ENCODE measurements at places on chromosomes 11 and 22. TPM values are rescaled to one million over a fixed set of nuclear protein-coding genes. Genes with fewer than 3 reads are reported as not detected.

Gene KCNJ11
- total RNA-seq, result 1.4 TPM

Gene MRGPRF
- total RNA-seq, result 2.5 TPM

Gene LRRC32
- 19.1 TPM for total RNA-seq

Gene SCARF2
- 3.1 TPM for total RNA-seq

Gene C1QTNF5
- 6.3 TPM for total RNA-seq

Gene OLFML1
- total RNA-seq, result 2.3 TPM

Gene RCE1
- 6.0 TPM for total RNA-seq

Gene SLC5A4
- 0.19 TPM for total RNA-seq

Gene AASDHPPT
- total RNA-seq, result 20.5 TPM

Gene PRDM11
- 1.4 TPM for total RNA-seq

Gene ABTB2
- total RNA-seq, result 10.8 TPM

Gene LARGE2
- total RNA-seq, result 2.8 TPM

Gene MRGPRX3
- total RNA-seq, result not detected

Gene C11orf91
- total RNA-seq, result not detected

Gene HPS5
- total RNA-seq, result 45.1 TPM

Gene CD151
- total RNA-seq, result 110 TPM

Gene KCTD17
- total RNA-seq, result 7.2 TPM

Gene NXPE4
- not detected for total RNA-seq

Gene UCP3
- total RNA-seq, result 1.5 TPM

Gene MSANTD4
- 3.2 TPM for total RNA-seq

Gene OR8D4
- total RNA-seq, result not detected

Gene MYBPC3
- total RNA-seq, result 0.18 TPM

Gene MAPK12
- total RNA-seq, result 2.1 TPM

Gene MPZL2
- 22.0 TPM for total RNA-seq

Gene KCNJ1
- not detected for total RNA-seq

All from right lobe of liver (tissue), 6 donors.